ENCODE measurements at places on chromosomes 6 and 20. TPM values are rescaled to one million over a fixed set of nuclear protein-coding genes. Genes with fewer than 3 reads are reported as not detected.

DNA sequence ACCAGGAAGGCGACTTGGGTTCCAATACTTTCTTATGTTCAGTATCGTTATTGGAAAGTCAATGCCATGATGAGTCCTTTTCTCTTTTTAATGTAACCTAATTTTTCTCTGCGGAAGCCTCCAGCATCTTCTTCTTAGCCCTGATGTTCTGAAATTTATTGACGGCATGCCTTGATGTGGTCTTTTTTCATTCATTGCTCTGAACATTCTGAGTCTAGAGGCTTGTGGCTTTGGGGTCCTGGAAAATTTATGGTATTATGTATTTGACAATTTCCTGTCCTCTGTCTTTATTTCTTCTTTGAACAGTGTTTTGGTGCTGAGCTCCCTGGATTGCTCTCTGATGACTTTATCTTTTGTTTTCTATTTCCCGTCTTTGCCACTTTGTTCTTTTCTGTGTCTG, 28.7 kb upstream of the MAS1 start:
- DNase-seq, result no peak

DNA sequence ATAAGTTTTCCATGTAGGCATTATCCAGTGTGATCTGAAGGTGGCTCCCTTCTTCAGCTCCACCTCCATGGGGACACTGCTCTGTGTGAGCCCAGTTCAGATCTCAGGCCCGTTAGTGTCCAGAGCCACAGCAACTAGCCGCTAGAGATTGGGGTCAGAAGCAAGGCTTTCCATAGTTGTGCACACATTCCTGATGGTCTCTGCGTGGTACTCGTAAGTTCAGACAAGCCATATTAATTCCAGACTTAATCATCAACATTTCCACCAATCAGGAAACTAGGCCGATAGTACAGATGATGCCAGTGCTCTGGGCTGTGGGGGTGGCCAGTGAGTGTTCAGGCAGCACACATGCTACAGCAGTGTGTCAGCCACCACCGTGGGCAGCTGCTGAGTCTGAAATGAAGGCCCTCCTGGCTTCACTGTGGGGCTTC, 17.5 kb upstream of the SYNCRIP start:
- DNase-seq, result no peak

- no peak for DNase-seq
Observed at GRCh38 chr6:44554194-44554593, 166.7 kb downstream of the CDC5L start.

GRCh38 chr6:72260489-72260888, 361.4 kb upstream of the KCNQ5 start:
- no peak for DNase-seq

GRCh38 chr6:142334294-142334693, 32.5 kb downstream of the ADGRG6 start:
- no peak for DNase-seq

GRCh38 chr6:24822696-24823095, 24.0 kb upstream of the ARMH2 start:
- DNase-seq, result no peak

DNA sequence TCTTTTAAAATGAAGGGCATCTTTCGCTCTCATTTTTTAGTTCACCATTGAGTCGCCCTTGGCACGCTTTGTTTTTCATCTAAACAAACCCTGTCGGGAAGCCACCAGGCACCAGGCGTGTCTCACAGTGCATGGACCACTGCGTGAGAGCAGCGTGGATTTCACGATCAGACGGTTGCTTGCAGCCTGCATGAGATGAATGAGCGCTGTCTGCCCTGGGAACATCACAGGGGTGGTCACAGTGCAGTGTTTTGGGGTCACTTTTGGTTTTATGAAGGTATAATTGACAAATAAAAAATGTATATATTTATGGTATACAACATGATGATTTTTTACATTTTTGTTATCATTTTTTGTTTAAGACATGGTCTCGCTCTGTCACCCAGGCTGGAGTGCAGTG, 61.3 kb downstream of the CDH4 start:
- DNase-seq, result no peak

DNA sequence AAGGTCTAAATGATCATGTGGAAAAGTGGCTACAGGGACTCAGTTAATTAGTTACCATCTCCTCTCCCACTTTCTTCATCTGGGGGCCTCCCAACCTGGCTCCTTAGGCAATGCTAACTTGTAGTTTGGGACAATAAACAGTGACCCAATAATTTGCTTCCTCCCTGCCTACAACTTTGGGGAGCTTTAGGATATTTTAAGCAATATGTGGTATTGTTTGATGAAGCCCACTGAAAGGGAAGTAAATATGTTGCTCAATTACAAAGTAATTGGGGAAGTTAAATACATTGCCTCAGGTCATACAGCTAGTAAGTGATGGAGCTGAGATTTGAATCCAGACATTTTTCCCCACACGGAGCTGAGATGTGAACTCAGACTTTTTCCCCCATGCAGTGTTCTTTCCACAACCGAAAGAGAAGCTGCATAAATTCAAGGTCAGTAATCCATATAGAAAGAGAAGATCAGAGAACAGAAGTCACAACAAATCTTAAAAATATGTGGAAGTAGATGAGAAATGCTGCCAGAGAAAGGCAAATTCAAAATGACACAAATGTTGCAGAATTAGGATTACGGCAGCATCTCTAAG, 26.6 kb downstream of the ZHX3 start:
- no peak for DNase-seq

DNA sequence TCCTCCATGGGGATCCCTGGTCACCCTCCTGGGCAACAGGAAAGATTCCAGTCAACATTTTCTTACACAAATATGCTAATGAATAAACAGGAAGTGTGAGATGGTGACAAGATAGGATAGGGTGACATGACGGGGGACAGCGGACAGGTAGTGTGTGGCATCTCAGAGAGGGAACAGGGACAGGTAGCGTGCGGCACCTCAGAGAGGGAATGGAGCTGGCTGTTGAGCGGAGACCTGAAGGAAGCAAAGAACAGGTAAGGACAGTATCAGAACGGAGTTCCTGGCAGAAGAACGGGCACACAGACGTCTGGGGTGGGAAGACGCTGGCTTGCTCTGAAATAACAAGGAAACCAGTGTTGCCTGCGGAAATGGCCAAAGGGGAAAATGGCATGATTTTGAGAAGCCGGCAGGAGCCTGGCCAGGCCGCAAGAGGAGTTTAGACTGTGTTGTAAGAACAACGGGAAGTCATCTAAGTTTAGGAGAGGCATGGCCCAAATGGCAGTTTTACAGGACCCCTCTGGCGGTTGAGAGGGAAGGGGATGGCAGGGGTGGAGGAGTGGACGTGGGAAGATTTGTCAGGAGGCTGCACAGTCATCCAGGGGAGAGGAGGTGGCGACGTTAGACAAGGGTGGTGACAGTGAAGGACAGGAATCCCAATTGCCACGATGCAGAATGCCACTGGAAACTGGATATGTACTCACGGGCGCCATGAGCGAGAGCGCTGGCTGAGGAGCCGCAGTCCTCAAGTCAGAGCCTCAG, 111.6 kb downstream of the JPH2 start:
- DNase-seq, result no peak

- DNase-seq, result peak; percentile 78
Observed at GRCh38 chr6:79868098-79868722, 79.1 kb downstream of the ELOVL4 start.

DNA sequence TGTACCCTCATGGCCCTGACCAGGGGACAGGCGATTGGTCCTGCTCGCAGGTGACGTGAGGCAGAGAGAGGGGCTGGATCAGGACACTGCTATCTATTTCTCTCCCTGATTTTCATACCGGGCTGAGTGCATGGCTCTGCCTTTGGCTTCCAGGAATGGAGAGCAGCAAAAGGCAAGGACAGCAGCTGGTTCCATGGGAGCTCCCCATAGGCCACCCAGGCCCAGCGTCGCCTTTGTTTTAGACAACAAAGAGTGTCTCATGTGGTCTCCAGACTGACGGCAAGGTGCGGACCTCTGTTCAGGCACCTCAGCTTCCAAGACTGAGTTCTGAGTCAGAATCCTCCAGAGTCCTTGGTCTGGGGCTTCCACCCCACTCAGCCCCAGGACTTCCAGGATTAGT, 123.1 kb downstream of the VEGFA start:
- no peak for DNase-seq

- no peak for DNase-seq
Observed at GRCh38 chr20:55830121-55830827, 175.0 kb downstream of the CBLN4 start.

DNA sequence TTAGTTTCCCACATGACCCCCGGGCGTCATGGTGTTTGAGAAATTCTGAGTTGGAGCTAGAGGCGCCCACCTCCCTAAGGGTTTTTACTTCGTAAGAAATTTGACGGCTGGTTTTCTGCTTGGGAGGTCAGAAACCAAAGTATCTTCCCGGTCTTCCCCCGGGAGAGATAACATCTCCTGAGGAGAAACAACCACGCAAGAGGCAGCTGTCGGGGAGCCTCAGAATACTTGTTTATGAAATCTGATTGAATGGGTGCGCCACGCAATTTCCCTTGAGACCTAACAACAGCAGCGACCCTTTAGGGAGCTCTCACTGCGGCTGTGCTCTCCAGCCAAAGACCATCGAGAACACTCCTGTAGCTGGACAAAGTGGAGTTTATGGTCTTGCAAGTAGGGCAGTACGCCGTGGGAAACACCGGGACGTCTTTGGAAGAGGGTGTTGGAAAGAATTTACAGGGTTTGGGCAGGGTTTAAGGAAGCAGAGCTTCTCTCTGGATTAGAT, 608 bp upstream of the EIF2S2 start:
- DNase-seq, result peak; percentile 59

DNA sequence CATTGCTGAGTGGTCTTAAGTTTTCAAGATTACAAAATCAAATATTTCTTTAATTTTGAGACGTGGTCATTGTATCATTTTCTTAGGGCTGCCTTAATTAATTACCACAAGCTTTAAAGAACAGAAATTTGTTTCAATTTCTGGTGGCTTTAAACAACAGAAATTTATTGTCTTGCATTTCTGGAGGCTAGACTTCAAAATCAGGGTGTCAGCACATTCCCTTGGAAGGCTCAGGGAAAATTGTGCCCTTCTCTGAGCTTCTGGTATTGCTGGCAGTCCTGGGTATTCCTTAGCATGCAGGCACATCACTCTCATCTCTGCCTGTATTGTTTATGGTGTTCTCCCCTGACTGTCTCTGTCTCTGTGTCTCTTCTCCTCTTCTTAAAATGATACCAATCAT, 76.0 kb upstream of the PCSK2 start:
- no peak for DNase-seq

GRCh38 chr20:24970030-24970553, 21.0 kb downstream of the CST7 start:
- DNase-seq, result no peak

- DNase-seq, result no peak
Observed at GRCh38 chr6:28856620-28857005, 67.2 kb downstream of the TRIM27 start.

DNA sequence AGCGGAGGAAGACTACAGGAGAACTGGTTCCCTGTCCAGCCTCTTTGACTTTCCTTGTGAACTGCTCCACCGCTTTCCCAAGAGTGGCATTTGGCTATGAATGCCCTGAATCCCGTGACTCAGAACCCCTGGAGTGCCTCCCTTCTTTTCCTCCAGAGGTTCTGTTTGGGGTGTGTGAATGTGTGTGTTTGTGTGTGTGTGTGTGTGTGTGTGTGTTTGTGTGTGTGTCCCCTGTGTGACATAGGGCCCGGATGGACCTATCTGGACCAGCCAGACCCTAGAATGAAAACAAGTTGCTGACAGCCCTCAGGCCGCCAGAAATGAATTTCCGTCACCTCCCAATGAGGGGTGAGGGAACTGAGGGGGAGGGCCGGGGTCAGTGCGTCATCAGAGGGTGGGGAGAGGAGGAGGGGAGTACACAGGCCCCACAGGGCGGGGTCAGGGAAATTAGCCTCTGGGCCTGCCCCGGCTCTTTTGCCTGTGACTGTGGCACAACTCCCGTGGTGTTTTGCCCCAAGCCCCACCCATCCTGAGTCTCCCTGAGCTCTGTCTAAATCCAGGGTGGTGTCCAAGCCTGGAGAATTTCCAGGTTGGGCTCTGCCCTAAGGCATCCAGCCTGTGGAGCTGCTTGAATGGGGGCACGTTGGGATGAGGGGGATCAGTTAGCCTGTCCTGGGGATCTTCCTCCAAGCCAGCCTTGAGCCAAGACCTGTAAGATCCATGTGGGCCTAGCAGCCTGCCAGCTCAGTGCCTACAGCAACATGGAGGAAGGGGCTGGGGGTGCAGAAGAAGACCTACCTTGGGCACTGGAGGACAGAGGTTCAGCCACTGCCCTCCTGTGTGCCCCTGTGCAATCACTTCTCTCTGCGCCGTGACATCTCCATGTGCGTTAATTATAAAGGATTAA, 15.2 kb upstream of the MRPS18A start:
- DNase-seq, result peak; percentile 90

GRCh38 chr20:5033566-5033965, 32.3 kb upstream of the SLC23A2 start:
- no peak for DNase-seq

DNA sequence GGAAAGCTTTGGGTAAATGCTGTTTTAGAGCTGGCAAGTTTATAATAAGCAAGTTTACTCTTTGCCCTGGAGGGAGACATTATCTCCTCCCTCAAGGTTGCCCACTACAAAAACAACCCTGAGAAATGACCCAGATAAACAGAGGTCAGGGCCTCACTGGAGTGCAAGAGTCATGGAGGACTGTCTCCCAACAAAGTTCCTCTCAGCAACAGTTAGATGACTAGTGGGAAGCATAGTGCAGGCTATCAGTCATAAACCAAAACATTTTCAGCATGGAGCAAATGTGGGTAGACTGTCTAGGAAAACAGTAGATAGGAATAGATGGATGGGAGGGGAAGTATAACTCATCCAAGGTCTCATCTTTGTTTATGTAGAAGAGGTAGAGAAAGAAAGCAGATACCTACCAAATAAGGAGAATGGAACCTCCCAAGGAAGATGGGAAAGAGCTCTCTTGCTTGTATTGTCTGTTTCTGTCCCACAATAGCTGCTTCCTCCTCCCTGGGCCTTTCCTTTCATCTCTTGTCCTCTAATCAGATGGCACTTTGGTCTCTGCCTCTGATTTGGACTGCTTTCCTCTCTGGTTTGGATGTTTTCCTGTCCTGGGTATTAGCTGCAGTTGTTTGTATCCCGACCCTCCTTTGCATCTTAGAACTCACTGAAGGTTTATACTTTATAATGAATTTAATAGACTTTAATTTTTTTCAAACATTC, 95.4 kb downstream of the WASF1 start:
- no peak for DNase-seq

- DNase-seq, result no peak
Observed at GRCh38 chr6:105814745-105815536, 271.2 kb upstream of the PRDM1 start.

- no peak for DNase-seq
Observed at GRCh38 chr20:40703975-40704530, 15.0 kb upstream of the MAFB start.

- DNase-seq, result no peak
Observed at GRCh38 chr6:10725044-10725443, 2.2 kb downstream of the TMEM14C start.

SPATS1 gene
- not detected for total RNA-seq

OPN5 gene
- total RNA-seq, result not detected

NRSN1 gene
- 2.4 TPM for total RNA-seq

ADTRP gene
- total RNA-seq, result 91.9 TPM

ZBTB24 gene
- total RNA-seq, result 6.5 TPM

MTRF1L gene
- 22.2 TPM for total RNA-seq

TSPYL1 gene
- 65.5 TPM for total RNA-seq

HLA-DOB gene
- not detected for total RNA-seq

TBC1D22B gene
- total RNA-seq, result 14.8 TPM
